ENCODE measurements at places on chromosomes 3 and 15. TPM values are rescaled to one million over a fixed set of nuclear protein-coding genes. Genes with fewer than 3 reads are reported as not detected.

- DNase-seq, result no peak
Observed at GRCh38 chr3:156825795-156826143, 384 bp upstream of the LEKR1 start.

DNA sequence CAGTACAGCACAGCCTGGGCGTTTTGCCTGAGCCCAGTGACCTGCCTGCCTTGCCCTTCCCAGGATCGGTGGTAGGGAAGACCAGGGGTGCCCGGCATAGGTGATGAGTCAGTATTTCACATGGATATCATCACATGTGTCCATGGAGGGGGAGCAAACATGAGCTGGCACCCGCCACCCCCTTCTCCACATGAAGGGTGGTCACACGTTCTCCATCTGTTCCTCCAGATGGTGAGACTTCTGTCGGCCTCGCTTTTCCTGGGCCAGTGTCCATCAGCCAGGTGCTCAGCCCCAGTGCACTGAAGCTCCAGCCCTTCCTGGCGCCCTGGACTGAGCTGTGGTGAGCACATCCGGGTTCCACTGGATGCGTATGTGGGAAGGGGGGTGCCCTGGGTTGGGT is 208.4 kb downstream of the UBE3A start:
- no peak for DNase-seq

DNA sequence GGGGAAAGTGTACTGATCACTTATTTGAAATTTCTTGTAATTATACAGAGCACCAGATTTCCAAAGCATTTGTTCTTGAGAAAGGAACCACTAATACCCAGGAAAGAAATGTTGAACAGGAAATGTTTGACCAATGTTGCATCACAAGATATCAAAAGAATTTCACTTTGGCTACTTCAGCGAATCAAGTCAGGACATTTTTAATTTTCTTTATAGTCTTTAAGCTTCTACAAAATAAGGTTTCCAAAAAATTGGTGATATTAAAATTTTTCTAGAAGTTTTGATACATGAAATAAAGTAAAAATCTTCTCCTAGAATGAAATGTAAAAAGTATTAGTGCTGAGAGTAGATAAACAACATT is 421.9 kb downstream of the MECOM start:
- peak; percentile 89 for DNase-seq

DNA sequence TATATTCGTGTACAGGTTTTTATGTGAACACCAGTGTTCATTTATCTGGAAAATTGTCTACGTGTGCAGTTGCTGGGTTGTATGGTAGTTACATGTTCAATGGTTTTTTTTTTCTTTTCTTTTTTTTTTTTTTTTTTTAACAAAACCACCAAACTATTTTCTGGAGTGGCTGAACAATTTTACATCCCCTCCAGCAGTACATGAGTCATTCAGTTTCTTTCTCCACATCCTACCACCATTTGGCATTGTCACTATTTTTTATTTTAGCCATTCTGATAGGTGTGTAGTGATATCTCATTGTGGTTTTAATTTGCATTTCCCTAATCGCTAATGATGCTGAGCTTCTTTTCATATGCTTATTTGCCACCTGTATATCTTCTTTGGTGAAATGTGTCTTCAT is 256.3 kb upstream of the EOMES start:
- no peak for DNase-seq

DNA sequence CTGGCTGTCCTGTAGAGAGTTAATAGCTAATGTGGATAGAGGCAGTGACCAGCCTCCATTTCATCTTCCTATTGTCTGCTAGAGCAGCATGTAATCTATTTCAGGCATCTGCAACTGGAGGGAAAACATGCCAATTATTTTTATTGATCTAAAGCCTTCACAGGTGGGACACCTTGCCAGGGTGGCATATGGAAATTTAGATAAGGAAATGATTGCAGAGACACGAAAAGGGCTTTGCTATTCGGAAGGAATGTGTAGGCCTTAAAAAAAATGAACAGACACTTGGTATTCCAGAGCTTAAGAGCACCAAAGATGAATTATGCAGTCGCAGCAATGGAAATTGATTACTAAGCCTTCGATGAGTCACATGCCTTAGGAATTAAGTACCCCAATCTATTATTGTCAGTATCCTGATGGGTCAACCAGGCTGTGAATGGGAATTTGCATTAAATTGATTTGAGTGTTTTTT is 454.7 kb downstream of the SQOR start:
- DNase-seq, result no peak

The FOXB1 gene
- total RNA-seq, result not detected

The SUSD5 gene
- total RNA-seq, result 2.9 TPM

The PIF1 gene
- 2.4 TPM for total RNA-seq

Data from lung (tissue), 17 donors.